Stimulated activated CD4-positive, alpha-beta T cell treated with anti-CD3 and anti-CD28 coated beads, Interleukin-1b, Interleukin-23, amount 100 ng/mL, for 1 hour (primary cell): ENCODE measurements at places on chromosomes 5 and 9.

DNA sequence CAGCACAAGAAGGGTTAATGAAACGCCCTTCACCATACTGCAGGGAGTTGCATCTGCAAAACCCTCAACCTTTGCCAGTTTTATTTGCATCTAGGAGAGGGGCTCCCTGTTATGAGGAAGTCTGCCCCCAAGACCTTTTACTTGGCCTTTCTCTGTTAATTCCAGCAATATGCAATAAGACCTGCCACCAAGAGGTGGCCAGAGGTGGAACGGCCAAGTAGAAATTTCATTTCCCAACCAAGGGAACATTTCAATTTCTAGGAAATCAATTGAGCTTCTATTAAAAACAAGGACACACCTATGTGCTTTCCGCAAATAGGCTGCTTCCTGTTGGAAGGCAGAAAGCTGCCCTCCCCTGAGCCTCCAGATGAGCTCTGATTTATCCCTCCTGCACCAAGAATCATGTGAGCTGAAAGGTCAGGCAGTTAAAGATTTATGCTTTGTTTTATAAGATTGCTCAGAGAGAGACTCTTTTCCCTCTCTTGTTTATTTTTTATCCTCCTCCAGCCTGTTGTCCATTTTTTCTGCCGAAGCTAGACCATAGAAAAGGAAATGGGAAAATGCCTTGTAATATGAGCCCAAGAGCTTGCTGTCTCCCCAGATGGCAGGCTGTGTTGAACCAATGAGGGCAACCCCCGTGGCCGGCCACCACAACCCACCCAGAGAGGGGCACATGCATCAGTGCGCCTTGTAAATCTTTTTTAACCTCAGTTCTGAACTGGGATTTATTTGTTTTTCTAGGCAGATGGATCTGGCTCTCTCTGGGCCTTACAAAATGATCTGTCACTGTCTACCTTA lies 572.8 kb downstream of the TLE1 start:
- DNase-seq: no peak

GRCh38 chr9:134128727-134129679 lies 6.9 kb upstream of the WDR5 start:
- no peak for DNase-seq

DNA sequence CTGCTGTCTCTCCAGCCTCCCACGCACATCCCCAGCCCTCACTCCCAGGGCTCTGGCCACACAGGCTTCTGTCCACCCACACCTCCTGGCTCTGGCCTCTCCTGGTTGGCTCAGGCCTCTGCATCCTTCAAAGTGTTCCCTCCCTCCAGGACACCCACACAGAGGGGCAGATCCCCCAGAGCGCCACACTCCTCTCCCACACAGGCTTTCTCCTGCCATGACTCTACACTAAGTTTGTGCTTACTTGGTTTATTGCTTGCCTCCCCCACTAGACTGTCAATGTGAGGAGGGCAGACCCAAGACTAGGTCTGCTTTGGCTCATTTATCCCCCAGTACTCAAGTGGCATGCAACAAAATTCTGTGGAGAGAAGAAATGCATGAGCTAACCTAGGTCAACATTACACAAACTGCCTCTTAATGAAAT lies 67.0 kb upstream of the SPOCK1 start:
- DNase-seq: no peak

DNA sequence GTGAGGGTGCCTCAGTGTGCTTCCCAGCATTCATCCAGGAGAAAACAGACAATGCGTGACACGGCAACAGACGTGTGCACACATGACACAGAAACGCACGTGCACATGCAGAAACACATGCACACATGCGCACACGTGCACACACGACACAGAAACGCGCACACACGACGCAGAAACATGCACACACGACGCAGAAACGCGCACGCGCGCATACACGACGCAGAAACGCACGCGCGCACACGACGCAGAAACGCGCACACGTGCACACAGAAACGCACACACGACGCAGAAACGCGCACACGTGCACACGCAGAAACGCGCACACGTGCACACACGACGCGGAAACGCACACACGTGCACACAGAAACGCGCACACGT lies 16.5 kb downstream of the TPPP start:
- DNase-seq: no peak

- DNase-seq: no peak
Observed at GRCh38 chr5:4766101-4766500, 374.0 kb upstream of the ADAMTS16 start.

GRCh38 chr5:37554938-37555337 lies 175.8 kb downstream of the WDR70 start:
- DNase-seq: no peak

- DNase-seq: no peak
Observed at GRCh38 chr5:149397530-149397929, 18.4 kb upstream of the IL17B start.

DNA sequence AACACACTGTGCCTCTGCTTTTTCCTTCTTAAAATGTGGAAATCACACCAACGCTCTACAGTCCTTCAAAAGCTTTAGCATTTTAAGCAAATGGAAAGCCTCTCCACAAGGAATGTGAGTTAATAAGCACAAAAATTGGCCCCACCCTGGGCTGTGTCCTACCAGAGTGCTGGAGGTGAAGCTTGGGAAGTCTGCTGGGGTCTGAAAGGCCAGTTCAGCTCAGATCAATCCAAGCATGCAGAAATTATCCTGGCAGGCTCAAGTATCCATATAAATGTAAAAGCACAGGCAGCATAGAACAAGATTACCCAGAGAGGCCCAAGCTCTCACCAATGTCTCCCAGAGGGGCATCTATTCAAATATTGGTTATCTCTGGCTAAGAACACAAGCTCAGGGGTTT lies 98.5 kb downstream of the ESM1 start:
- DNase-seq: no peak

DNA sequence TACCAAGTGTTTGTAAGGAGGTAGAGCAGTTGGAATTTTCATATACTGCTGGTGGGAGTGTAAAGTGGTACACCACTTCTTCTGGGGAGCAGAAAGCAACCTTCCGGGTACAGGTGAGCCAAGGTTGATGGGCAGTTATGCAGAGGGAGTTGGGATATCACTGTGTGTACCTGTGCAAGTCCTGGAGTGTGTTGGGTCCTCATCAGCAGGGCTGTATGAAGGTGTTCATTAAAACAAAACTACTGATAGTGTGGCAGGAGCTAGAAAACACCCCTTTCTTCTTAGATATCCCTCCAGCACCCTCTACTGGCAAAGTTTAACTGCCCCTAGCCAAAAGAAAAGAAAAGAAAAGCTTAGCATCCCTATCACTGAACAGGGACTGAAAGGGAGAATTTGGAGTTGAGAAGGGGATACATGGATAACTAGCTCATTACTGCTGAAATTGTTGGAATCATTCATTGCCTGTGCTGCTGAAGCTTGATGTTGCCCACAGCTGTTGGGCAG lies 10.7 kb downstream of the MARCHF6 start:
- DNase-seq: no peak

GRCh38 chr5:84274585-84275468 lies 109.9 kb downstream of the EDIL3 start:
- DNase-seq: no peak

DNA sequence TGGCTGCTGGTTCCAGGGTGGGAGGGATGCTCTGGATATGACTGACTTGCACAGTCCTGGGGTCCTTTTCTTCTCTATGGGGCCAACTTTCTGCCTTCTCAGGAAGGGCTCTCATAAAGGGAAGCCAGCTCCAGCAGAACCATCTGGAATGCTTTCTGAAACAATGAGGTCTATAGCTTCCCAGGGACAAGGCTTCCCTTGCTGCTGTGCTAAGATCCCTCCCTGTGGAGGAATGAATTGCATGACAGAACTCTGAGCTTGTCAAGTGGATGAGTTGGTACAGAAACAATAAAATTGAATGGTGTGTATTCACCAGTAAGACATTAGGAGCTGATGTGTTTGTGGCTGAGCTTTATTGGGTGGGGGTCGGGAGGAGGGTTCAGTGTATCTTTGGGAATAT lies 19.8 kb downstream of the CKMT2 start:
- DNase-seq: no peak

DNA sequence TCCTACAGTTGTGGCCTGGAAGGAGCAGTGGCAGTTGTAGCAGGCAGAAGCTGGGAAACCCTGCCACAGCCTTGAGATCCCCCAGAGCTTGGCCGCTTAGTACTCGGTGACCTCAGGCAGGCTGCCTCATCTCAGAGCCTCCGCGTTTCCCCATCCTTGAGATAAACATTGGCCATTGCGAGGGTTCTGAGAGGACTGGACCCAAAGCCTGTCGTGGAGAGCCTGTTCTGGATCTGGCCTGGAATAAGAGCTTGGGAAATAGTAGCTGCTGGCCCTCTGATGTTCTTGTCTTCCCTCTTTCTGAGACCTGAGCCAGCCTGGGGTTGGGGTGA lies 1.3 kb downstream of the MIGA2 start:
- no peak for DNase-seq

DNA sequence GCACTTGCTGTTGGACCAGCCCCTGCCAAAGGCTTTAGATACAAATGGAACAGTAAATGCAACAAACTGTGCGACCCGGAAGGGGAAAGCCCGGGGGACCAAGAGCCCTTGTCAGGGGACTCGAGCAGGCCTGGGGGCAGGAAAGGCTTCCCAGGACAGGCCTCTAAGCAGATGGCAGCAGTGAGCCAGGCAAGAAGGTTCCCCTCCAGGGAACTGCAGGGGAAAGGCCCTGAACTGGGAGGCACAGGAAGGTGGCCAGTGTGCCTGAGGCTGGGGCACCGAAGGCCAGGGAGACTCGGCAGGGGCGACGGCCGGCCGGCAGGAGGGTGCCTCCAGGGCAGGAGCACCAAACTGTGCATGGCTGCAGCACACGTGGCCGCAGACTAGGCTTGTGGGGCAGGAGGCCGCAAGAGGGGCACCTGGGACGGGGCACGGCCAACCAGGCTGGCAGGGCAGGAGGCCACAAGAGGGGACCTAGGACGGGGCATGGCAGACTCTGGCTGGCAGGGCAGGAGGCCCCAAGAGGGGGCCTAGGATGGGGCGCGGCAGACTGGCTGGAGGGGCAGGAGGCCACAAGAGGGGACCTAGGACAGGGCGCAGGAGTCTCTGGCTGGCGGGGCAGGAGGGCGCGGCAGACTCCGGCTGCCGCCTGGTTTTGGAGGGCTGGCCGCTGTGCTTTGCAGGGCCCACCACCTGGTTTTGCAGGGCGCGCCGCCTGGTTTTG lies 10.0 kb downstream of the VAV2 start:
- DNase-seq: no peak

- DNase-seq: no peak
Observed at GRCh38 chr5:116885825-116886224, 311.2 kb upstream of the SEMA6A start.

DNA sequence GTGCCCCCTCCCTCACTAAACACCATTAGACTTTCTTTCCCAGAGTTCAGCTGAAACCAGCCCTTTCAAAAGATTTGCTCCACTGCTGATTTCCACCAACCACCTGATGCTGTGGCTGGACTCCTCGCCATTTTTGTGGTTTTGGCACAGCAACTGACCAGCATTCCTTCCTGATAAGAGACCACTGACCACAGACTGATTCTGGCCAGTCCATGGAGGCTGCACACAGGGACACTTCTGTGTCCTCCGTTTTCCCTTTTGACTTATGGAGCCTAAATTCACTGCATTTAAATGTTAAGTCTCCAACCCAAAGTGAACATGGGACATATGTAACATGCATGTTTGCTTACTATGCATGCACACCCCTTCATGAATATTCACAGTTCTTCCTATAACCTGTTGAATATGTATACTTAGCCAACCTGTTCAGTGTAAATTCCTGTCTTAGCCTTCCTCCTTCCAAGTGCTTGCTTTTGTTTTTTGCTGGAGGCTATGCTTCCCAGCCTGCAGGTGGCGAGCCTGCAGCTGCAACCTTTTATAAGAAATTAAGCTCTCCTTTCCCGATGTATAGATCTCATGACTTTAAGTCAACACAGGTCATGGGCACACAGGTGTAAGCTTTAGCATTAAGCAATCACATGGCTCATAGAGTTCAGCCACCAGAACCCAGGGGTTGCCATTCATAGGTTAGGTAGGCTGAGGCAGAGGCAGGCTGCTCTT lies 78.7 kb downstream of the ACTL7B start:
- DNase-seq: no peak

DNA sequence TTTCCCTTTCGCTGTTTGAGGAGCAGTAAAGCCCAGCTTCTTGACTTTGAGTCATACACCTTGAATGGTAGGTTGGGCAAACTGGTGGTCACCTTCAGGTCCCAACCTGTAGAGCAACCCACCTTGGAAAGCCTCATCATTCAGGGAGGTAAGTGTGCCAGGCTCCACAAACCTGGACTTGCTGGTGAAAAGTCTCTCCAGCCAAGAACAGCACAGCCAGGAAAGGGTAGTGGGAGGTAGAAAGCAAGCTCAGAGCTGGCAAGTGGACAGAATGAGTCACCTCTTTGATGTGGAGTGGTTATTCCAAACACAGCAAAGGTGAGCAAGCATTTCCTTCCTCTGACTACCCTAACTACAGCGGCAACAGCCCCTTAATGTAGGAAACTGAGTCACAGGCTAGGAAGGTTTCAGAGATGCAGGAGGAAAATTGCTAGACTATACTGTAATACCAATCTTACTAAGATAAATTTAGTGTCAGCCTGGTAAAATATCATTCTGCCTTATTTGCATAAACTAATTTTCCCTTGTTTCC lies 117.5 kb upstream of the MTAP start:
- DNase-seq: peak; percentile 8

DNA sequence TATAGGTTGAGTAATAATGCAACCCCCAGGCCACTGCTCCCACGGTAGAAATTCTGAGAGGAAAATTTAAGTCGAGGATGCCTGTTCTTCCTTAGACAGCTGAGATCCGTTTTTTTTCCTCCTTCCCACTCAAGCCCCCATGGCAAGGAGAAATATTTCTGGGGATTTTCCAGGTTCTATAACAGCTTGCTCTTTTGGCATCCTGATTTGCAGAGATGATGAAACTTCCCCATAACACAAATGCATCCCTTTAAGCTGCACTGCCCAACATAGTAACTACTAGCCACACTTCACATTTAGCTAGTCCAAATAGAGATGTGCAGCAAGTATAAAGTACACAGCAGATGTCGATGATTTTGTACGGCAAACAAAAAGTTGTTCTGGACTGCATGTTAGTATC lies 32.5 kb upstream of the GNA14 start:
- no peak for DNase-seq

DNA sequence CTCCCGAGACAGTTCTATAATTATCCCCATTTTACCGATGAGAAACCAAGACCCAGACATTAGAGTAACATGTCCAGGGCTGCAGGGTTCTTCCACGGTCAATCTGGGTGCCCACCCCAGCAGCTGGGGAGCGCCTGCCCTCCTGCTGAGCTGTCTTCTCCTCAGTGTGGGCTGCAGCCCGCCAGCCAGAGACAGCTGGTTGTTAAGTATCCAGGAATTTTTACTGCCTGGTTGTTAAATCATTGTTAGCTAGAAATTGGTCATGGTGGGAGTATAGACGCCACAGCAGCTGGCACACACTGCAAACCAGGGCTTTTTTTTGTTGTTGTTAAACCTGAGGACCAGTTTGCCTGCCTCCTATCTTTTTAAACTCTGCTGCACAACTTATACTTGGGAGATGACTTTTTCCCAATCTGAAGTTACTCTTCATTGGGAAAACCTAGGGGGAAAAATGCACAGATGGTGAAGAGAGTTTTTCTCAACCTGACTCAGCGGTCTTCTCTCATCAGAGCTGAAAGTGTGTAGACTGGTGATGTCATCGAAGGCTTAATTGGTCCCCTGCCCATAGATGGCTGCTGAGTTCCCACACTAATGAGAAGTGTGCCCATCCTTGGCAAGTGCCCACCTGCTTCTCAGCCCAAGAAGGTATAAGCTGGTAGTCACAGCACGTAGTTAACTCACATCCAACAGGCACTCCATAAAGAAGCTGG lies 208.6 kb downstream of the DRD1 start:
- DNase-seq: no peak

- DNase-seq: no peak
Observed at GRCh38 chr5:22916393-22916792, 63.2 kb upstream of the CDH12 start.

- no peak for DNase-seq
Observed at GRCh38 chr5:148915224-148915817, 88.9 kb downstream of the ADRB2 start.
